ENCODE measurements at places on chromosomes 7 and 10. TPM values are rescaled to one million over a fixed set of nuclear protein-coding genes. Genes with fewer than 3 reads are reported as not detected.

CYP3A4 gene
- total RNA-seq: not detected

SLC13A1 gene
- total RNA-seq: not detected

BAMBI gene
- total RNA-seq: 2.2 TPM

RAPGEF5 gene
- 96.2 TPM for total RNA-seq

FAM237B gene
- total RNA-seq: not detected

BMPER gene
- total RNA-seq: 3.1 TPM

PNLIPRP2 gene
- not detected for total RNA-seq

SUPV3L1 gene
- total RNA-seq: 26.8 TPM

ERVW-1 gene
- not detected for total RNA-seq

ANKRD30A gene
- 1.5 TPM for total RNA-seq

PKD2L1 gene
- total RNA-seq: 1.2 TPM

CYP2C19 gene
- total RNA-seq: not detected

PRSS37 gene
- total RNA-seq: not detected

C7orf33 gene
- not detected for total RNA-seq

CDNF gene
- 2.4 TPM for total RNA-seq

GRID2IP gene
- not detected for total RNA-seq

GJD4 gene
- total RNA-seq: not detected

HABP2 gene
- total RNA-seq: not detected

AS3MT gene
- 2.6 TPM for total RNA-seq

FGFBP3 gene
- total RNA-seq: 0.88 TPM
